ENCODE measurements at places on chromosomes 11 and 22.
A peak's percentile ranks its signal among the peaks of the same experiment; 100 is the strongest.

- no peak for DNase-seq
Measured at GRCh38 chr11:35723913-35724312, 61.3 kb downstream of the TRIM44 start.

GRCh38 chr11:118438314-118438931 lies 2.1 kb downstream of the KMT2A start:
- no peak for DNase-seq

GRCh38 chr11:76208438-76209374 lies 2.4 kb upstream of the WNT11 start:
- DNase-seq, result peak; percentile 88

DNA sequence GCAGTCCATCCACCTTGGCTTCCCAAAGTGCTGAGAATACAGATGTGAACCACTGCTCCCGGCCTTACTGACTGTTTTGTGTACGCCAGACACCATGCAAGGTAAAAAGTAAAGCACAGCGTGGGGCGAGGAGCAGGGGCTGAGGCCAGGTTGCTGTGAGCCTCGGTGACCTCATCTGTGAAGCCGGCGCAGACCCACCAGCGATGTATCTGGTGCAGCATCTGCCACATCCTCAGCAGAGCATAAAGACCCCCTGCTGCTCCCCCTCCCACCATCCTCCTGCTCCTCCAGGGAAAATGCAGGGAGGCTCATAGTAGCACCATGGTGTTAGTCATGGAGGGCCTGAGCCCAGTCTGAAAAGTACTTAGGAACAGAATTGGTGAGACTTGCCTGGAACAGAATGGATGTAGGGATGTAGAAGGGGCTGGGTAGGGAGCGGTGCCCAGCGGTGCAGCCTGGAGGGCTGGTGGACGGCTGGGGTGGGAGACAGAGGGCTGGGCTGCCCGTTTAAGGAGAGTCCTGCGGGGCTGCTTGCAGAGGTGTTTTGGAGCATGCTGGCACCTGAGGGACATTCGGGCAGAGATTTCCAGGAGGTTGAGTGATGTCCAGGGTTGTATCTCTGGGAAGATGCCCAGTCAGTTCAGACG lies 462.4 kb downstream of the BRD1 start:
- peak; percentile 19 for DNase-seq

- no peak for DNase-seq
Measured at GRCh38 chr22:43017525-43018460, 2.8 kb upstream of the PACSIN2 start.

GRCh38 chr11:12150831-12151382 lies 40.5 kb downstream of the MICAL2 start:
- no peak for DNase-seq
